ENCODE measurements at places on chromosomes 7 and 10. TPM values are rescaled to one million over a fixed set of nuclear protein-coding genes. Genes with fewer than 3 reads are reported as not detected.

ANKRD7 gene
- 0.86 TPM for total RNA-seq

TRPV5 gene
- not detected for total RNA-seq

- no peak for DNase-seq
Observed at GRCh38 chr10:106182542-106182941, 982.0 kb downstream of the SORCS1 start.

TNS3 gene
- 202 TPM for total RNA-seq

DNA sequence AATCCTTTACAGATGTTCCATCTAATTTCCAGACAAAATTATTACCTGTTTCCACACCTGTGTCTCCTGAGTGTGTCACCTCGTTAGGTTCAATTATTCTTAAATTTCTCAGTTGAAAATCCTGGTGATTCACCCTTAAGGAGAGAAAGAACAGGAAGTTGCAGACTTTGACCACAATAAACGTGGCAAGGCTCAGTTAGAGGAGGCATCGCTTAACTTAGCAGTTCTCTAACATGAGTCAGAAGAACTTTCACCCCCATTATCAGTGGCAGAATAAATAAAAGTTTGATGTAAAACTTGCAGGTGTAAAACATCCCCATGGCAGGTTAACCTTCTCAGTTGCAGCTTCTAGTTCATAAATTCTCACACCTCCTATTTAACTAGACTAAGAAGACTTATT lies 8.3 kb downstream of the XPNPEP1 start:
- peak; percentile 97 for DNase-seq

DNA sequence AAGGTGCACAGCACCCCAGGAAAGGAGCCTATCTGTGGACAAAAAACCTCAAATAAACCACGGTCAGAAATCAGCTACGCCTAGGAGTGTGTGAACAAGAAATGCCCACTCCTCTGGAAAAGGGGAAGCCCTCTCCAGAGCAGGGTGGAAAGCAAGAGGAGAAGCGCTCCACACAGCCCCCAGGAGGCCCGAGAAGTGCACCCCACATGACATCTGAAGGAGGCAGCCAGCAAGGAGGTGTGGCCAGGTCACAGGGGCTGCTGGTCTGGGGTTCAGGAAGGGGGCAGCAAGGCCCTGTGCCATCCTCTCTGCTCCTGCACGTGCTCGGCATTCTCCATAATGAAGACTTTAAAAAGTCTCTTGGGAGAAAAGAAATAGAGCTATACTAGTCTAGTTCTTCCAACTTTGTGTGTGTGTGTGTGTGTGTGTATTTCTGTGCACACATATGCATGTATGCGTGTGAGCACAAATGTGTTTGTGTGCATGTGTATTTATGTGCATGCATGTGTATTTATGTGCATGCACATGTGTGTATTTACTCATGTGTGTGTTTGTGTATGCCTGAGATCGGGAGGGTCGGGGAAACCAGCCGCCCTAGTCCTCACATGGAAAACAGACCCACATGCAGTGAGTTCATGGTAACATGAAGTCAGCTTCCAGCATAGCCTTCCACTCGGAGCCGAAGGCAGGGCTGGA lies 76.5 kb downstream of the TNS3 start:
- no peak for DNase-seq

GRCh38 chr10:108275895-108276685 lies 1111.6 kb upstream of the SORCS1 start:
- DNase-seq: no peak

DNA sequence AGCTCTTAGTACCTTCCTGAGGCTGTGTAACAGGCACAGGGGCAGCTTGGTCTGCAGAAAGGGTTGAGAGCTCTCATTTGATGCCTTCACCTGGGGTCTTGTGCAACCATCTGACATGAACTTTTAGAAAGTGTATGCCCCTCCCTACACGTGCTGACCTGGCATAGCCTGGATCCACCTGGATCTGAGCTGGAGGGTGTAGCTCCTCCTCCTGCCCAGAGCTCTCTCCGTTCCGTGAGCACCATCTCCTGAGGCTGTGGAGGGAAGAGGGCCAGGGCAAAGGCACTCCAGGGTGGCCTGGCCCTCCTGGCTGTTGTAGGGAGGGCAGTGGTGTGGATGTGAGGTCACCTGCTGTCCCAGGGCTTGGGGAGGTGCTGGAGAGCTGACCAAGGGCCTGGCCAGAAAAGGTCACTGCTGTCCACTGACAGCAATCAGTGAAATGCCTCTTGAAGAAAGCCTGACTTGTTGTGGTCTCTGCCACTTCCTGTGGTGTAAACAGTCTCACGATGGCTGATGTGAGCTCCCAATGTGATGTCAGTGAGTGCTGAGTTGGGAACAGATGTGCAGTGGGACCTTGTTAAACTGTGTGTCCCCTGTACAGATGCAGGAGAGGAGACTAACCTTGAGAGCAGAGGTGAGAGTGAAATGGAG lies 23.0 kb downstream of the AMZ1 start:
- no peak for DNase-seq

GRCh38 chr7:124364283-124364682 lies 331.4 kb upstream of the TMEM229A start:
- DNase-seq: no peak
